Activated CD4-positive, alpha-beta memory T cell treated with anti-CD3 and anti-CD28 coated beads, Interleukin-2, amount 10 ng/mL, durations not matched to agents 7 days and 5 days (primary cell): ENCODE measurements at places on chromosomes 2 and 18.

- no peak for DNase-seq
Observed at GRCh38 chr2:12361506-12361905, 355.2 kb upstream of the TRIB2 start.

DNA sequence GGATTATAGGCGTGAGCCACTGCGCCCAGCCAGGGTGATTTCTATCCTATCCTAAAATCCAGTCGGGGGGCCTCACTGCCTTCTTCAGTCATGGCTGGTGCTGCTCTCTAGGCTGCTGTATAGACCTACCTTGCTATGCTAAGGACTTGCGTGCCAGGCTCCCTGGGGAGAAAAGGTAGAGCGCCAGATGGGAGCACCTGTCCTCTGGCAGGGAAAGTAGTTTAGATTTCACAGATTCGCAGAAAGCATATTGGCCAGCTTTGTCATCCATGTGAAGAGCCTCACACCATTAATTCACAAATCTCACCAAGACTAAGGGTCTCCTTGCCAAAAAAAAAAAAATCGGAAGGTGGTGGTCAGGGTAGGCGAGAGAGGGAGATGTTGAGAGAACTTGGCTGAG lies 217.6 kb downstream of the ATAD2B start:
- DNase-seq, result no peak

DNA sequence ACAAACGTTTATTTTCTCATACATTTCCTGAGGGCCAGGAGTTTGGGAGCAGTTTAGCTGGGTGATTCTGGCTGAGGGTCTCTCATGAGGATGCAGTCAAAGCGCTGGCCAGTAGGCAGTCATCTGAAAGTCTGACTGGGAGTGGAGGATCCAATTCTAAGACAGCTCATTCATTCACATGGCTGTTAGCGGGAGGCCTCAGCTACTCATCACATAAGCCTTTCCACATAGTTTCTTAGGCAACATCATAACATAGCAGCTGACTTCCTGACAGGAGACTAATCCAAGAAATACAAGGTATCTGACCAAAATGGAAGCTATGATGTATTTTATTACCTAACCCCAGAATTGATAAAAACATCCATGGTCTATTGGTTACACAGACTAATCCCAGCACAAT lies 2.9 kb upstream of the MRPL44 start:
- no peak for DNase-seq

GRCh38 chr2:10444463-10444862 lies 3.7 kb downstream of the ODC1 start:
- DNase-seq, result peak; percentile 57

DNA sequence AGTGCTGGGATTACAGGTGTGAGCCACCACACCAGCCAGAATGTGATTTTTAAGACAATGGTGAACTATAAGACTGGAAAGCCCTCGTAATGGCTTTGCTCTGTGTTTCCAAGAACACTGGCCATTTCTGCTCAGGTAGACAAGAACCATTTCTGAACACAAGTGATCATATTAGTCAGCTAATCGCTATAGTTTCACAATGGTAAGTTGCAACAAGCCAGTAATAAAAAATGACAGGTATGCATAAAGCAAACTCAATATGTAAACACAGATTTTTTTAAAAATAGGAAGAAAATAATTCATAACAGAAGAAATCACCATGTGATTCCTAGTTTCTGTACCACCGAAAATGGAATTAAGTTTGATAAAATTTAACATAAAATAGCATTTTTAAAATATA lies 166.5 kb downstream of the THADA start:
- no peak for DNase-seq

DNA sequence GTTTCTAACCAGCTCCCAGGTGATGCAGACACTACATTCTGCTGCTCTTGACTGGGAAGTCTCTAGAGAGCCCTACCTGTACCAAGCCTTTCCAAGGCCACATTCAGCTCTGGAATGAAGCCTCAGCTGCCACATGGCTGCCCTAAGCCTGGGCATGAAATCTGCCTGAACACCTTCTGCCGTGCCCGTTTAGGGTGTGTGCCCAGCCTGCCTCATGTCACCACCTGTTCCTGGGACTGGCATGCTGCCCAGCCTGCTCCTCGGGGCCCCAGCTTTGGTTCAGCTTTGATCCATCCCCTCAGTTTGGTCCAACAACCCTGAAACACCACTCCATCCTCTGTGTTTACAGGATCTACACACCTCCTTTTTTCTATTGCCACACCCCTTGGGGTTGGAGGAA lies 210.9 kb downstream of the L3MBTL4 start:
- no peak for DNase-seq

DNA sequence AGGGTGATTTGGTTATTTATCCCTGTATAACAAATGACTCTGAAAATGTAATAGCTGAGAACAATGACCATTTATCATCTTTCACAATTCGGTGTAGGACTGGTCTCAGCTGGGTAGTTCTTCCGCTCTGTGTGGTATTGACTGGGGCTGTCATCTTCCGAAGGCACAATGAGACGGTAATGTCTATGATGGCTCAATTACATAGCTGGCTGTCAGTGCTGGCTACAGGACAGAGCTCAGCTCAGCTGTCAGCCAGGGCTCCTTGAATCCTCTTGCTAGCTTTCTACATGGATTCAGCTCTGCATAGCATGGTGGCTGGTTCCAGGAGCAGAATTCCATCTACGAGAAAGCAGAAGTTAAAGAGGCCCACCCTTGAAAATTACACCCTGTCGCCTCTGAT lies 483.8 kb downstream of the TDRD15 start:
- DNase-seq, result no peak

GRCh38 chr2:127874378-127875269 lies 11.1 kb downstream of the AMMECR1L start:
- peak; percentile 31 for DNase-seq

DNA sequence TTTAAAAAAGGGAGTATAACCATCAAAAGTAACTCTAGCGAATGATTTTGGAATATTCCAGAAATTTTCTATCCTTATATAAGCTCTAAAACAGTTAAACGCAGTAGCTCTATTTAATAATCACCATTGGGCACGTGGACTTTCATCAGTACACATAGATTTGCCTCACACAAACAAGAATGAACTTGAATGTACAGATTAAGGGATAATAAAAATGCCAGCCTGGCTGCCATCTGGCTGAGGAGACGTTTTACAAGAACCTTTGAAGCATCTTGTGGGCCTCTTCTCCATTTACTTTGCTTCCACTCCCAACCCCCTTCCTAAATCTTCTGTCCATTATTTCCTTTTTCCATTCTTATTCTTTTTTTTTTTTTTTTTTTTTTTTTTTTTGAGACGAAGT lies 47.2 kb downstream of the AGAP1 start:
- no peak for DNase-seq

GRCh38 chr2:231300020-231300721 lies 95.3 kb upstream of the B3GNT7 start:
- DNase-seq, result no peak

DNA sequence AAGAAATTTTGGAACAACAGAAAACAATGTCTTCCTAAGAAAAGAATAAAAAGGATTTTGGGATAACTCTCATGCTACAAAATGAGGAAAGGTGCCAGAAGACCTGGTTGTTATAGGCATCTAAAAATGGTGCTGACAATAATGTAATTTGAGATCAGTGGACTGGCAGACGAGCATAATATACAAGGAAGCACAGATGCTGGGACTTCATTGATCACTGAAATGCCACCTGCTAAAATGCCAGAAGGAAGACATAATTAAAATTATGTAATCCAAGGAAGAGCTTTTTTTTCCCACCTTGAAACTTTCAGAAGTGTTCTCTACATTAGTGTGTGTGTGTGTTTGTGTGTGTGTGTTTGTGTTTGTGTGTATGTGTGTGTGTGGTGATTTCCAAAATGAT lies 535.9 kb downstream of the XIRP2 start:
- no peak for DNase-seq

GRCh38 chr18:417495-417894 lies 83.0 kb downstream of the COLEC12 start:
- DNase-seq, result no peak

DNA sequence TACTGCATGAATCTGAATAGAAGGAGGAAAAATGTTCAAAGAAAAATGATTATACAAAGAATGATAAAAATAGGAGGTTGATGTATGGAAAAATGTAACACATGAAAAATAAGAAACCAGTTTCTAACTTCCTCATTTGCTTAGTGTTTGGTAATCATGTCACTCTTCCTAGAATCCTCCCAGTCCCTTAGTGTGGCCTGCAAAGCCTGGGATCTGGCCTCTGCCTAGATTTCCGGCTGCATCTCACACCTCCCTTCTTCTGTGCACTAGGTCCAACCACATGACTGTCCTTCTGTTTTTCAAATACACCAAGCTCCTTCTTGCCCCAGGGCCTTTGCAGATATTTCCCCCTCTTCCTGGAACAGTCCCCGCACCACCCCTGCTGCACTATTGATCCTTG lies 76.8 kb upstream of the RBMS1 start:
- no peak for DNase-seq

- no peak for DNase-seq
Observed at GRCh38 chr2:14340703-14341102, 291.8 kb upstream of the LRATD1 start.

DNA sequence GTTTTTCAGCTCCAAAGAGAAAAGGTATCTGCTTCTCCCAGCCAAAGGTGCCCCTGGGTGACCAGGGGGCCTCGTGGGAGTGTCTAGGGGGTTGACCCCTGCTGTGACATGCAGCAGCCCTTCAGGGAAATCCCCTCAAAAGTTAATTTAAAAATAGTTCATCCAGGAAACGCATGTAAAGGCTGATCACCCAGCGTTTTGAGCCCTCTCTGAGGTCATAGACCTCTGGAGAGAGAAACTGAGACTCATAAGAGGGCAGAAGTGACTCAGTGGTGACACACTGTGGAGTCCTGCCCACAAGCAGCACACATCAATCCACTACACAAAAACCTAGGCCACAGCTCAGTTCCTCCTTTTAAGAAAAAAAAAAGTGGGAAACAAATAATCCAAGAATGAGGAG lies 11.9 kb downstream of the GAL3ST2 start:
- DNase-seq, result peak; percentile 39

GRCh38 chr2:235157746-235158482 lies 206.1 kb downstream of the SH3BP4 start:
- no peak for DNase-seq

- no peak for DNase-seq
Observed at GRCh38 chr2:61857224-61857623, 3.4 kb upstream of the FAM161A start.

- DNase-seq, result no peak
Observed at GRCh38 chr2:138777996-138778395, 2.2 kb downstream of the NXPH2 start.
